ENCODE measurements at places on chromosomes 4 and X. TPM values are rescaled to one million over a fixed set of nuclear protein-coding genes. Genes with fewer than 3 reads are reported as not detected.

DNA sequence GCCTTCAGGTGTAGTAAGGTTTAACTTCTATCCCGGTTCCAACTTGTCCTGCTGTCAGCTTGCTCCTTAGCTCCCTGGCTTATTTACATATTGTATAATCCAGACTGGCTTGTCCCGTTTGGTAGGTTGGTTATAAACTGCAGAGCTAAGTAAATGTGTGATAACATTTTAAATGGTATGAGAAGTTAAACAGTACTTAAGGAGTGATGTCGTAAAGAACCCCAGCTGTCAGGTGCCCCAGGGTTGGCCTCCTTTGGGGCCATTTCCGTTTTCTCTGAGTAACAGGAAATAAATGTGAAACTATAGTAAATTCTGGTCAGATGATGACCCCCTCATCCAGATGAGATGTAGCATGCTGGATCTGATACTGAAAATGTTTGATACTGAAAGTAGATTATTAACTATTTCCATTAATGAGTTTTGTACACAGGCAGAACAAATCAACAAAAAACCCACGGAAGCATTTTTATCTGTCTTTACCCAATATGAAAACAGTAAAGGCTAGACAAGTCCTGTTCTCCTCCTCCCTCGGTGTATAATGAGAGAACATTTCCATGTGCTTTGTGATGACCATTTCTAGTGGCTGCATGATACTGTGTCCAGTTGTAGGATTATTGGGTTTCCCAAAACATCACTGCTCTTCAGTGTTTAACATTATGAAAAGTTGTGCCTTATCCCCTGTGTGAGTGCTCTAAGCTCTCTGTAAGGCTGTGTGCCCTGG lies 22.4 kb downstream of the GAB1 start:
- peak overlapping the region; percentile 60 for H3K27ac ChIP-seq
- H3K36me3 ChIP-seq = no peaks in the 10 kb centered on the region
- peak; percentile 74 for DNase-seq
- H3K27me3 ChIP-seq = no peaks in the 10 kb centered on the region
- H3K4me1 ChIP-seq = peaks cover 47% of the 10 kb centered on the region

GRCh38 chrX:10111364-10112148 lies 45.2 kb upstream of the CLCN4 start:
- DNase-seq = no peak
- H3K27me3 ChIP-seq = no peaks in the 10 kb centered on the region
- no peak overlapping the region for H3K27ac ChIP-seq
- no peaks in the 10 kb centered on the region for H3K4me1 ChIP-seq
- no peak overlapping the region for H3K4me3 ChIP-seq
- no peaks in the 10 kb centered on the region for H3K36me3 ChIP-seq

DNA sequence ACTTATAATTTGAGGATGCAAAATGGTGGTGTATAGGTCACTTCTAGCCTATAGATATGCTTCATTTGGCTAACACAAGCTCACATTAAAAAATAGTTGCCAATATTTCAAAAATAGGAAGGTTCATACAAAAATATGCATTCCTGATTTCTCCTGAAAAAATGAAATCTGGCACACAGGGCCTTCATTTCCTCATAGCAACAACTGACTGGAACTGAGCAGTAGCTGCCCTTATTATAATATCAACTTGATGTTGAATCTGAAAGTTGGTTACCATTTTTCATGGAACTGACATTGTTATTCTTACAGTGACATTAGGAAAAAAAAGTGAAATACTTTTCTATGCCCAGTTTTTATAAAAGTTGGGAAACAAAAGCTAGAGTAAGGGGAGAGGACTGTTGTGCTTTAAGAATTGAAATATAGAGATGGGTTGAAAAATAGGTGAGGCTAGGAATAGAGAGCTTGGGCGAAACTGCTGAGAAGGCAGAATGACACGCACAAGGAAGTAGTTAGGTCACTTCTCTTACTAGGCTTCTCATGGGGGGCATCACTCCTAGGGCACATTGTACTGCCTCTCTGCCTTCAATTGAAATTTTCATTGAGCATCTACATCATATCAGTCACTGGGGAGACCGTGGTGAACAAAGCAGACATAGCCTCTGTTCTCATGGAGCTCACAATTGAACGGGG lies 43.1 kb upstream of the C1GALT1C1 start:
- no peak overlapping the region for H3K4me3 ChIP-seq
- no peaks in the 10 kb centered on the region for H3K4me1 ChIP-seq
- no peak for DNase-seq
- H3K27ac ChIP-seq = no peak overlapping the region
- no peaks in the 10 kb centered on the region for H3K27me3 ChIP-seq

DNA sequence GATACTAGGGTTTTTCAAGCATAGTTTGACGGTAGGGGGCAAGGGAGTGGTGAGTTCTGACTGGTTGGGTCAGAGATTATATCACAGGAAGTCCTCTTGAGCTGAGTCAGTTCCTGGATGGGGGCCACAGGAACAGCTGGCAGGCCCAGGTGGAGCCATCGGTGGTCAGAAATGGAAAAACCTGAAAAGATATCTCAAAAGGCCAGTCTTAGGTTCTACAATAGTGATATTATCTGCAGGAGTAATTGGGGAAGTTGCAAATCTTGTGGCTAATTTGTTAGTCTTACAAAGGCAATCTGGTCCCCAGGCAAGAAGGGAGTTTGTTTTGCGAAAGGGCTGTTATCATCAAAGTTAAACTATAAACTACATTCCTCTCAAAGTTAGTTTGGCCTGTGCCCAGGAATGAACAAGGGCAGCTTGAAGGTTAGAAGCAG lies 159.3 kb downstream of the PTCHD1 start:
- peaks cover 15% of the 10 kb centered on the region for H3K4me1 ChIP-seq
- H3K4me3 ChIP-seq = no peak overlapping the region
- H3K27ac ChIP-seq = peak overlapping the region; percentile 68
- no peaks in the 10 kb centered on the region for H3K27me3 ChIP-seq
- peak; percentile 63 for DNase-seq
- no peaks in the 10 kb centered on the region for H3K36me3 ChIP-seq

GRCh38 chr4:56871371-56871866 lies 36.3 kb upstream of the REST start:
- H3K27ac ChIP-seq = no peak overlapping the region
- H3K36me3 ChIP-seq = no peaks in the 10 kb centered on the region
- H3K4me1 ChIP-seq = no peaks in the 10 kb centered on the region
- H3K4me3 ChIP-seq = no peak overlapping the region
- no peaks in the 10 kb centered on the region for H3K27me3 ChIP-seq
- DNase-seq = no peak

L1CAM gene
- 7.9 TPM for total RNA-seq

Measured in body of pancreas (tissue), 4 donors.